ENCODE measurements at places on chromosomes 1 and 21.
A peak's percentile ranks its signal among the peaks of the same experiment; 100 is the strongest.

- no peak for DNase-seq
These were observed 141.3 kb downstream of the TSEN15 start for GRCh38 chr1:184192796-184193195.

DNA sequence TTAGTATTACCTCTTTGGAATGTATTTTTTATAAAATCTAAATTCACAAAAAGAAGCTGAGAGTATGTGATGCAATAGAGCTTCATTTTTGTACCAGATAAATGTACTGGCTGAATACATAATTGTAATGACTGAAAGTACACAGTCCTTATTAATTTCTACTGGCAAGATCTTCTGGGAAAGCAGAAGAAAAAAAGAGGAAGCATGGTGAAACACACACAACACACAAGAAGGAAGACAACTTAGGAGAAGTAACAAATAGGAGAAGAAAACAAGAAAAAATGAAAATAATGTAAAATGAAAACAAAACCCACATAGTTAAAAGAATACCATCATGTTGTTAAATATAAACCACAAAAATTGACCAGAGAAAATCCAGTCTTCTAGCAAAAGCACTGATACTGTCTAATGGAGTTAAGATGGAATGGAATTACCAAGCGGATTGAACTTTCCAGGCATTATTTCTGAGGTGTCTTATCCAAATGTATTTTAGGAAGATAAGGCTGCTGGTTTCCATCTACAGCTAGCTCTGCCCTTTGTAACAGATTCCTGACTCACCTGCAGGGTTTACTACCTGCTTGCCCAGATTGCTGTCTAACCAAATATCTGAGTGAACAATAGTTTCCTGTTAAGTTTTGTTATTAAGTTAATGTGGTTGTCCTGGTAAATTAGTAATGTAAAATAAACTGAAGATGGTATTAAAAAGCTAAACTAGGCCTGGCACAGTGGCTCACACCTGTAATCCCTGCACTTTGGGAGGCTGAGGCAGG is 4.5 kb upstream of the COP1 start:
- DNase-seq = no peak

- no peak for DNase-seq
These were observed 303.1 kb upstream of the RUNX1 start for GRCh38 chr21:35352066-35352770.

DNA sequence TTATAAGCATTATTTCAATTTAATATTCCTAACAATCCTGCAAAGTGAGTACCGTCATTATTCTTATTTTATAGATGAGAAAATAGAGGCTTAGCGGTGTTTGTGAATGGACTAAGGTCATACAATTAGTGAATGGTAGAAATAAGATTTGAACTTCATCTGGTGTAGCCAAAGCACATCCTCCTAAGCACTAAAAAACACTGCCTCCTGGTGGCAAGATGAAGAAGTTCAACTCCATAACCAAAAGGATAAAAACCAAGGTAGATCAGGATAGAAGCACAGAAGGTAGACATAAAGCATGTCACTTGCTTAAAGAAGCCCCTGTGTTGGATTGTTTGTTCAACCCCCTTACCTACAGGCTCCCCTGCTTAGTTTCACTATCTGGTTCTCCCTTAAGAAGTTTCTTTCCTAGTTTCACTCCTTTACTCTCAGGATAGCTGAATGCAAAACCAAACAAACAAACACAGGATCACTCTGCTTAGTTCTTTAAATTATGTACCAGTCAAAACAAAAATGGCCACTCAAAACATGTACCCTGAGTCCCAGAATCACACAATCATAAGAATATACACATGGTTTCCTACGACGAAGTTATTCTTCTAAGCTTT is 12.7 kb upstream of the AIM2 start:
- peak; percentile 52 for DNase-seq

DNA sequence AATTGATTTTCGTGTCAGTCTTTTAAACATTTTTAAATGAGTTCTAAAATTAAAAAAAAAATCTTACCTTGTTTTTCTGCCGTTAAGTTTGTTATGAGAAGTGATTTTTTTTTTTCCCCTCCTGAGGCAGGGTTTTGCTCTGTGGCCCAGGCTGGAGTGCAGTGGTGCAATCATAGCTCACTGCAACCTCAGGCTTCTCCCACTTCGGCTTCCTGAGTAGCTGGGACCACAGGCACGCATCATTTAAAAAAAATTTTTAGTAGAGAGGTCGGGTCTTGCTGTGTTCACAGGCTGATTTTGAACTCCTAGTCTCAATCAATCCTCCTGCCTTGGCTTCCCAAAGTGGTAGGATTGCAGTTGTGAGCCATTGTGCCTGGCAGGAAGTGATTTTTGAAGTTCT is 41.1 kb downstream of the MTR start:
- DNase-seq = no peak

- no peak for DNase-seq
These were observed 470 bp downstream of the TNR start for GRCh38 chr1:175742790-175743459.

DNA sequence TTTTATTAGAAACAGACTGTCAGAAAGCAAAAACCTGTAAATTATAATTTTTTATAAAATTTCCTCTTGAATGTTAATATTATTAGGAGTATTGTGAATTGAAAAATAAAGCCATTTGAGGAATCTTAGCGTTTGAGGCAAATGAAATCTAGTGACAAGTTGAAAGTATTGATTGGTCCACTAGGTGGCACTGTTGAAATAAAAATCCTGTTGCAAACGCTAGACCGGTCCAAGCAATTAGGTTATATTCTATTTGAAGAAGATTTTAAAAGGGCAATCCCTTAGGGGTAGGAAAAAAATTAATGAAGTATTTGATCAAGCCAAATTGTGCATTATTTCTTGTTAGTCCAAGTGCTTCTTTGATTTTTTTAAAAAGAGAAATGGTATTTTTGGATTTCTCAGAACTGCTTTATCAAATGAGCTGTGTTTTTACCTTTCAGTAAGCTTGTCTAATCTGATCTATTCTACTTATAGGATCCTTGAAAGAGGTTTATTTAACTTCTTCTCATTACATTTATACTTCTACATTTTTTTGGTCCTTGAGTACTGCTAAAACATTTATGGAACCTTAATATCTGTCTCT is 57.7 kb downstream of the ATG4C start:
- DNase-seq = peak; percentile 73

DNA sequence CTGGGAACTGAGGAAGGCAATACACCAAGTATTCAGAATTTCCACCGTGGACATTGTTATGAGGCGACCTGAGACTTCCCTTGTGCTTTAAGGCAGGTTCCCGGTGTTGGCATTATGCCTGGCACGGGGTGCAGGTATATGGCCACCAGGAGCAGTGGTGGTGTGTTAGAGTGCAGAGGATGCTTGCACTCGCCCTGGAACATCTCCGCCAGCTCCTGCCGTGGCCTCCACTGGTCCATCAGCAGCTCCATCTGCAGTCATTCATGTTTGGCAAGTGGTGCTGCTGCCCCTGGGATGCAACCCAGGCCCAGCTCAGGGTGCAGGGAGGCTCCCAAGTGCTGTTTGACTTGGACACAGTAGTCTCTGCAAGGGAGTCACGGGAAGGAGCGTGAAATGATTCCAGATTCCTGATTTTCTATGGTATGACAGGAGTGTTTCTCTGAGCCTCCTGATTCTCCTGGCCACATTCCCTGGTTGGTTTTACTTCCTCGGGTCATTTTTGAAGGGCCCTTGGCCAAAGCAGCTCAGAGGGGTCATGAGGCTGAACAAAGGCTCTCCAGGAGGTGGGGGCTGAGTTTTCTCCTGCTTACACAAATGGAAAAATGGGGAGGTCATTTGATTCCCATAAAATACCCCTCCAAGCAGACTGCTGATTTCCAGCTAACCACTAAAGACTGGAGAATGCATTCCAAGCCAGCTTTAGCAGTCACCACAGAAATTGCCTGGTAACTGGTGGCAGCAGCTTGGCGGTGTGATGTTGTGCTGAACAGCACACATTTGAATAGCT is 60.4 kb upstream of the PSEN2 start:
- DNase-seq = no peak

Measured in hematopoietic multipotent progenitor cell treated with erythropoietin and hydrocortisone succinate and interleukin-3 and kit ligand, for 15 days (in vitro differentiated cells).